ENCODE measurements at places on chromosomes 3 and 15.

DNA sequence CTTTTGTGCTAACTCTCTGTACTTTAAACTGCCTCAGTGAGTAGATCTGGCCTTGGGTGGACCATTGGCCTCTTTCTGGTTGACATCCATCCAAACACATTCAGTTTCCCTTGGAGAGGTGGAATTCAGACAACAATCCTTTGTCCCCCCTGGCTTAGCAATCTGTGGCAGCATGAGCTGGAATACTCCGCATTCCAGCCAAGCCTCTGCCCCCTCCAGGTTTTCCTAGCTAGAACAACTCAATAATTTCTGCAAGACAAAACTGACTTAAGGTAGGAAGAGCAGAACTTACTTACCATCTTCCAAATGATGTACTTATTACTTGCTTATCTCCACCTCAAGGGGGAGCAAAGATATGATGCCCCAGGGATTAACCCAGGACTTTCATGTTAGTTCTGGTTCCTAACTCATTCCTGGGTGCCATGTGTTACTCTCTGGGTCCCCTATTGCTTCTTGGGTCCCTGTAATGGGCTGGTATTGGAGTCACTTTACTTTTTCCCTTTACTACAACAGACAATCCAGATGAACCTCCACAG is 21.8 kb upstream of the IL16 start:
- no peak for DNase-seq

GRCh38 chr3:187870360-187871203 is 125.3 kb upstream of the BCL6 start:
- DNase-seq: no peak

- no peak for DNase-seq
These were observed 3.4 kb upstream of the MUC20 start for GRCh38 chr3:195717416-195717815.

DNA sequence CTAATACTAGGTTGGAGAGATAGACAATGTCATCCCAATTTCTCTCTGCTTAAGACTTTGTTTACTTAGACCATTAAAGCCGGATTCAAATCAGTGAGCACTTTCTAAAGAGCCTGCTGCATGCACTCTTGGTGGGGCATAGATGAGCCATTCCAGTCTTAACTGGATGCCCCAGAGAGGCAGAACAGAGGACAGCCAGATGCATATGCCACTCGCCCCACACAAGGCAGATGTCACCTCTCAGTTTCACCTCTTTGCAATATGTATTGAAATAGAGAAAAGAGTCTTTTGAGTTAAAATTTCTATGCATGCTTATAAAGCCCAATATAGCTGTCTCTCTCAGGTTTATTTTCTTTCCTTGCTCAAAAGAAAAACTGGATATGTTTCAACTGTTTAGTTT is 89.5 kb downstream of the LARS2 start:
- DNase-seq: no peak

- DNase-seq: no peak
These were observed 138.3 kb downstream of the ALDH1A2 start for GRCh38 chr15:57927091-57927631.

DNA sequence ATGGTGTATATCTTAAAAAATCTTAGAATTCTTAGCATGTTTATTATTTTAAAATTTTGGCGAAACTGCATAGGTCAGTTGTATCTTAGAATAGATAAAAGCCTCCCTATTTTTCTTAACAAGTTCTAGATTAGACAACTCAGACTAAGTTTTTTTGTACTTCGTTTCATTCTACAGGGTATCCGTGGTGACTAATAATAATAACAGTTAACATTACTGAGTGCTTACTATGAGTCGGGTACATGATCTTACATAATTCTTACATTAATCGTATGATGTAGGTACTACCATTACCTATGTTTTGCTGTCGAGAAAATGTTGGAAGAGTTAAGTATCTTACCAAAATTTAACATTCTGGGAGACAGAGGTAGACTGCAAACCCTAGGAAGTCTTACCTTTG is 60.7 kb downstream of the UBE2E2 start:
- DNase-seq: no peak

- no peak for DNase-seq
These were observed 164.1 kb downstream of the STXBP5L start for GRCh38 chr3:121072133-121072532.

DNA sequence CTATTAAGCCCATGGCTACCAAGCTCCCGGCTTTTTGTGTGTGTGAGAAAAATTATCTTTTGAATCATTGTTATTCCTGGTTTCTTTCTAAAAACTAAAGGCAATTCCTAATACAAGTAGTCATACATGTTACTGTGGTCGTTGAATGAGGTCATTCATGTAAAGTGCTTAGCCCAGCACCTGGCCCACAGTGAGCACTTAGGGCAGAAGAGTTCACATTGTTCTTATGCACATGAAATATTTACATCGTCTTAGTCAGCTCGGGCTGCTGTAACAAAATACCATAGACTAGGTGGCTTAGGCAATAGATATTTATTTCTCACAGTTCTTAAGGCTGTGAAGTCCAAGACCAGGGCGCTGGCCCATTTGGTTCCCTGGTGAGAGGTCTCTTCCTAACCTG is 216.1 kb downstream of the SHQ1 start:
- DNase-seq: no peak

DNA sequence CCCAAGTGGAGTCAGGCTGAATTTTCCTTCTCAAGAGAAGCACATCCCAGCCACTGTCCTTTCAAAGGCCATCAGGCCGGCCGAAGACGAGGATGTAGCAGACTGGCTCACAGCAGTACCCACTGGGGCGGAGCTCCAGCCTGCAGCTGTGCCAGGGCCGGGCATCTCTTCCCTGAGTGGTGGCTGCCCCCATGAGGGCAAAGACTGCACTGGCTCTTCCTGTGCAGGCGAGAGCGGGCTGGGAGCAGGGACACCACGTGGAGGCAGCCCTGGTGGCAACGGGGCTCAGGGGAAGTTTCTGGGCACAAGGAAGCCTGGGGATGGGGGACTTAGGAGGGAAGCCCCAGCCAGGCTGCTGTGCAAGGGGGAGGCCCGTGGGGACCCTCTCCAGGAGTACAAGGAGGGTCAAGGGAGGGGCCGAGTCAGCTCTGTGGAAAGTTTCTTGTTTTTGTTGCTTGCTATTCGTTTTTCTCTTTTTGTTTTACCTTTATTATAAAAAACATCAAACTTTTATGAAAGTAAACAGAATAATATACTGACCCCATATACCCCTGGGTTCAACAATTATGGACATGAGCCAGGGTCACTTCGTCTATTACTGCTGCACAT is 66.1 kb downstream of the RPN1 start:
- peak; percentile 32 for DNase-seq

DNA sequence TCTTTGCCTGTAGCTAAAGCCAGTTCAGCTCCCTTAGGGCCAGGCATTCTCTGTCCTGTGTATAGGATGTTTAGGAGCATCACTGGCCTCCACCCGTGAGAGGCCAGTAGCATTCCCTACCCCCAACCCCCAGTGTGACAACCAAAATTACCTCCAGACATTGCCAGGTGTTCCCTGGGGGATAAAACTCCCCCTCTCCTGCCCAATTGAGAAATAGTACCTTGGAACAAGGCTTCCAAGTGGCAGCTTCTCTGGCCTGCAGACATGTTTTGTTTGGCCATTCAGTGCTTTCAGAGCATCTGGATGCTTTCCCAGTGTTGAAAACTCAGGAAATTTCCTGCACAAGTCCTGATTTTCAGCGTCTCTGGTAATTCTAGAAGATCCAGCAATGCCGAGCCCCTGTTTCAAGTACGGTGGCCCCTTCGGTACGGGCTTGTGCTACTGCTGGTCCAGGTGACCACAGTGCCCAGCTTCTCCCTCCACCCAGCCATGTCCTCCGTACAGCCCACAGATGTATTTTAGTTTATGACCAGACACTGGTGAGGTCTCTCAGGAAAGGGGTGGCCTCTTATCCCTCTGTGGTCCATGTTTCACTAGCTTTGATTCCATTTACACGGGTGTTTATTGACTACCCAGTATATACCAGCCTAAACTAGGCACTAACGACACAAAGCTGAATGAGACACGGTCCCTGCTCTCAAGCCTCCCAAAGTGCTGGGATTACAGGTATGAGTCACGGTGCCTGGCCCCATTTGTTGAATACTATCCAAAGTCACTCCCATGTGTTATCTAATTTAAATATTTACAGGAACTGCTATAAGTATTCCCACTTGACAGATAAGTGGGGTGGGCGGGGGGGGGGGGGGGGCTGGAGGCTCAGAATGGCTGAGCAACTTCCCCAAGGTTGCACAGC is 125.4 kb upstream of the RAD18 start:
- no peak for DNase-seq

DNA sequence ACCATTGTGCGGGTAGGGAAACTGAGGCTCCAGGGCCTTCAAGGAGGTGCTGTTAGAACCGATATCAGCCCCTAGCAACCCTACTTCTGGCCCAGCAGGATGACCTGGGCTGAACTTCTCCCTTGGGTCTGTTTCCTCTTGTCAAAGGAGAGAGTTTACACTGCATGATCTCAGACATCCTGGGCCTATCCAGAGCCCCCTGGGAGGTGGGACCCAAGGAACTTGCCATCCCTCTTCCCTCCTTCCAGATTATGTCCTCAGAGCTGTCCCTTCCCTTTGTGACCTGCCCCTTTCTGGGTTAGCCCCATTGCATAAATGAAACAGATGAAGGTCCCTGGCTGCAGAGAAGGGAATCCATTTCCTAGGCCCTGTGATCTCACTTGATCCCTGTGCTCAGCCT is 12.3 kb upstream of the DNAH1 start:
- no peak for DNase-seq

GRCh38 chr3:18223974-18224373 is 201.2 kb downstream of the SATB1 start:
- no peak for DNase-seq

DNA sequence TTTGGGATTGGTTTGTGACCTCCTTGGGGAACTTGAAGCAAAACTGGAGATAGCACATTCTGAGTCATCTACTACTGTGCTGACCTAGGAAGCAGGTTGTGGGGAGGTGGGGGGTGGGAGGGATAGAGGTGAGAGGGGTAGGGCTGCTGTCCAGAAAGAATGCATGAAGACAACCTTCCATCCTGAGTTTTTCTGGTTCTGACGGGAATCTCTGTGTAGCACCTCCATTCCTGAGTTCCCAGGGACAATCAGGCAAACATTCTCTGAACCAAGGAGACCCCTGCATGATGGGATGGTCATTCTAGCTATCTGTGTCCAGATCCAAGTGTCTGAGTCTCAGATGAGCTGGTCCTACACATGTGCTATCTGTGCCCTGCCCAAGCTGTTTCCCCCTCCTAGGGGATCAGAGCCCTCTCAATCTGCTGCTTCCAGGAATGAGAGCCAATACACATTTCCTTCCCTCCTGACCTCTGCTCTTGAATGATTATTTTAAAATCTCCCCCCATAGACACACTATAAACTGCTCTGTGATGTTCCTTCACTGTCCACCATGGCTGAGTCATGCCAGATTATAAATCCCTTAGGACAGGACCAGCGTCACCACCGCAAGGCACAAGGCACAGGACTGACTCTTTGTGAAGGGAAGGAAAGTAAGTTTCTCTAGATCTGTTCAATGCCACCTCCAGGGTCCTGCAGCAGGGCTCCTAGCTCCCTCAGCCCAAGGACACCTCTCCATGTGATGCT is 2.2 kb upstream of the CD276 start:
- no peak for DNase-seq

- no peak for DNase-seq
These were observed 363.3 kb downstream of the SLC9A9 start for GRCh38 chr3:143484846-143485512.

DNA sequence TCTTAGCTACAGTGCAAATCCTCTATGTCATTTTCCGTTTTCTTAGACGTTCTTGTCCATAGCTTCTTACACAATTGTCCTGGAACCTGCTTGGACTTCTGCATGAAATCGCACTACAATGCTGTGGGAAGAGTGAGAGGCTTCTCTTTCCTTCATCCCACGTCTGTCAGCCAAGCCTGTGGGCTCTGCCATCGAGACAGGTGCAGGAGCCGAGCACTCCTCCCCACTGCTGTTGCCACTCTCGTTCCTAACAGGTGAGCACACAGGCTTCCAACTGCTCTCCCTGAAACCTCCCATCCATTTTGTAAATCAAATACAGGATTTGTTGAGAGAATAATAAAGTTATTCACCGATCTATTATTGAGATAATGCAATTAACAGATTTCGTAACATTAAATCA is 23.5 kb downstream of the ZXDC start:
- DNase-seq: no peak

GRCh38 chr3:62295571-62295970 is 77.8 kb downstream of the FEZF2 start:
- no peak for DNase-seq

DNA sequence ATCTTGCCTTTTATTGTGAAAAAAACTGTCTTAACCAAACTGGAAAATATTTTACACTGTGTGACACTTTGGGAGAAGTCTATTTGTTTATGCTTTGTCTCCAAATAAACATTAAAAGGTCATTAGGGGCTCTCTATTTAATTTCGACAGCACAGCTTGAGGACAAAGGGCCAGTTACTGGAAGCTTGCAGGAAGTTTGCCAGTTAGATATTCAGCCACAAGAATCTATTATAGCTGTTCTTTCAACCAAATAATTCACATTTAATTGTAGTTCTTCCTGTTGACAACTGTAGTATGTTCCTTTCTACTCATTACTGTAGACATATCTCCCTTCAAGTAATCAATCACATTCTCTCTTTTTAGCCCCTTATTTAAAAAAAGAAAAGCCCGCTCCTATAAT is 6.1 kb downstream of the CP start:
- DNase-seq: no peak

- no peak for DNase-seq
These were observed 83.8 kb downstream of the PLOD2 start for GRCh38 chr3:146077181-146077580.

GRCh38 chr3:16788440-16789056 is 96.2 kb upstream of the PLCL2 start:
- peak; percentile 18 for DNase-seq

DNA sequence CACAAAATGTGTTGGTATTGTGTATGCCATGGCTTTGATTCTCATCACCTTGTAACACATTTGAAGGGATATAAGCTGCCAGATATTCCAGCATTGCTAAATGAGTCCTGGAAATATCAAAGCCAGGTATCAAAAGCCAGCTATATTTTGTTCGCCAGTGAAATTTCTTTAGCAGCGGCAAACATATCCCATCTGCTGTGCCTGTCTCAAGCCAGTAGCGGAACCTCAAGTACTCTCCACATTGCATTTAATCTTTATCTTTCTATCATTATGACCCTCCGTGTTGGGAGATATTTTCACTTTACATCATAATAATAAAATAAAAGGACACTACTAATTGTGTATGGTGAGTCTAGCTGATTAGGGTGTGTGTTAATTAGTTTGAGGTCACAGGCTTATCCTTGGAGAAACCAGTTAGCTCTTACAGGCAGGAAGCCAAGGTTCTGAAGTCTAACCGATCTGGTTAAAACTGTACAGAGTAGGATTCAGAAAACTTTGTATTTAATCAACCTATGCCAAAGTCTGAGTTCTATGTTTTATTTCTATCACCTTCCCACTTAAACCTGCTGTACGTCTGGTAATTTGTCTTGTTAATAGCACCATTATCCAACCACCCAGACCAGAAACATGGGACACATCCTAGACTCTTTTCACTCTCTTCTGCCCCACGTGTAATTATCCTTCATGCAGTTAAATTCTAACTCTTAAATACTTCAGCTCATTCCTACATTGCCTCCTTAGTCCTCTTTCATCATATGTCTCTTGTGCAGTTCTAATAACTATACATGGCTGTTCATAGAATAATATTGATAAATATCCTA is 14.5 kb downstream of the TIPARP start:
- DNase-seq: no peak

- DNase-seq: no peak
These were observed 172.6 kb downstream of the FMN1 start for GRCh38 chr15:33021806-33022389.

Measured in CD4-positive, alpha-beta T cell treated with Interferon gamma for 1 hour (primary cell).